Stimulated activated CD4-positive, alpha-beta T cell treated with anti-CD3 and anti-CD28 coated beads, Interleukin-15, amount 100 ng/mL, for 48 hours (primary cell): ENCODE measurements at places on chromosomes 2 and 18.
A peak's percentile ranks its signal among the peaks of the same experiment; 100 is the strongest.

DNA sequence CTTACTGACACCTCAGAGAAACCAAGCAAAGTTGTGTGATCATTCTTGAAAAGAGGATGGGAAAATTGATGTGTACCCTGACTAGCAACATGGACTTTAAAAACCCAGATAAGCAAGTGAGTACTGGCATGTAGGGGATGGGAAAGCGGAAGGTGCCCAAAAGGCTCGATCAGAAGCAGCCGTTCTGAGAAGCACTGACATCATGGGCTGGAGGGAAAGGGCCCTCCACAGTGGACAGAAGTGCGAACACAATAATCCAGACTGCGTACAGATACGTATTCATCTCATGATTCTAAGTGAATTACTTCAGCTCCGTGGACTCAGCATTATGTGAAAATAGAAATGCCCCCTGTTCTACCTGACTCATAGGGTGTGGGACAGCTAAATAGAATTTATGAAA lies 42.2 kb downstream of the CDH2 start:
- DNase-seq: no peak

- DNase-seq: no peak
Measured at GRCh38 chr2:186497928-186498327, 11.9 kb downstream of the ZC3H15 start.

GRCh38 chr2:45806563-45807358 lies 155.3 kb downstream of the PRKCE start:
- no peak for DNase-seq

DNA sequence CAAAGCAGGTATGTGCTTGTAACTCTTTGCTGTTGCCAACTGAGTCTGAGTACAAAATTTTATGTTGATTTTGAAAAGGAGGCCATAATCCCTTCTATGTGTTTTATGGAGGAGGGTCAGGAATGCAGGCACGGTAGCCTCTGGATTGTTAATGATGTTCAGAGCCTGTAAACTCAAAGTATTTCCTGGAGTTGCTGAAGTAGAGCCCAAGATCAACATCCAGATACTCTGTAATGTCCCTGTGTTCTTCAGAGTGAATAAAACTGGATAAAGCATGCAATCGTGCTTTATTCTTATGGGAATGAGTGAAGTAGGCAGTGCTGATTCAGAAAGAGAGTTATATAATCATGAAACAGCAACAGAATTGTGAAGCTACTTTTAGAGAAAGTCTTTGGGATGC lies 61.8 kb upstream of the CHRNA1 start:
- no peak for DNase-seq

- peak; percentile 13 for DNase-seq
Measured at GRCh38 chr2:96470636-96471035, 34.5 kb downstream of the NEURL3 start.
